ENCODE measurements at places on chromosomes 7 and 10.

GRCh38 chr10:4074545-4075407 is 289.8 kb upstream of the KLF6 start:
- DNase-seq: no peak

DNA sequence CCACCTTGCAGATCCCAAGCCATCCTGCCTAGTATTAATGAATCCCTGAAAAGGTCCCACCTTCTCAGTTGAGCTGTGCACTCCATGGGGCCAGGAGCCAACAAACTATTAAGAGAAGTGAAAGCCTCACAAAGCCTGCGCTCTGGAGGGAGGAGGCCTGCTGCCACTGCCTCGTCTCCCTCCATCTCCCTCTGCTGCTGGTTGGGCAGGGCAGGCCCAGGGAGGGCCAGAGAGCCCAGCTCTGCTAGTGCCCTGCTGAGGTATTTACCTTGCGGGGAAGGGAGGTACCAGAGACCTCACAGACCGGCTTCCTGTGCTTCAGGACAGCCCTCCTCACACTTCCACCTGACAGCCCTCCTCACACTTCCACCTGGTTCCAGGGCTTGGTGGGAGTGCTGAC is 171.5 kb downstream of the SH3PXD2A start:
- no peak for DNase-seq

GRCh38 chr10:104413528-104413927 is 59.9 kb downstream of the CFAP58 start:
- DNase-seq: no peak

DNA sequence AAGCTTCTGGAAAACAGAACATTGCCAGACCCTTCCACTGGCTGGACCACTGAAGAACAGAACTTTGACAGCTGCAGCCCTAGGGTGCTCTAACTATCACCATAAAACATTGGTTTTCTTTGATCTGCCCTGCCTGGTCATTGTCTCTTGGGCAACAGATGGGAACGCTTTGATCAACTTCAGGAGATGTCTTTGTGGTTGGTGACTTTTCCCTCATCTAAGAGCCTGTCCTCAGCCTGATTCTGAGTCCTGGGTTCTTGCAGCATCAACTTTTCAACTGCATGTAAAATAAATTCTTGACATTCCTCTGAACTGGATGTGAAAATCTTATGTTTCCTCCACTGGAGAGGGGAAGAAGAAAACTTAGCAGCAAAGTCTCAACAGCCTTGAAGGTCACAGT is 53.1 kb upstream of the ZNRF2 start:
- DNase-seq: no peak

Data from GDM1 (cell line).